Activated CD8-positive, alpha-beta memory T cell treated with anti-CD3 and anti-CD28 coated beads, Interleukin-2, amount 50 U/mL, for 48 hours (primary cell): ENCODE measurements at places on chromosomes 5 and 9.

DNA sequence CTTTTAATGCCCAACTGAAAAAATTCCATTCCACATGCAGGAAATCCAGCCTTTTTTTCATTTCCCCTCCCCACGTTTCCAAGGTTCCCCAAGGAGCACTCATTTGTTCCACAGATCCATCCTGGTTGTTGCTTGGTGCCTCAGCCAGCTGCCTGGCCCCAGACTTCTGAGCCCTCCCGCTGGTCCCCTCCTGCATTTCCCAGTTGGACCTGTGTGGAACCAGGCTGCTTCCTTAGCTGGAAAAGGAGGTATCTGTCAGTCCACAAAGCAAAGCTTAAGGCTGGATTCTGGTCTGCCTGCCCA, 44.8 kb downstream of the ANGPTL2 start:
- DNase-seq = no peak

GRCh38 chr9:81848472-81848871, 79.8 kb upstream of the SPATA31D4 start:
- no peak for DNase-seq

DNA sequence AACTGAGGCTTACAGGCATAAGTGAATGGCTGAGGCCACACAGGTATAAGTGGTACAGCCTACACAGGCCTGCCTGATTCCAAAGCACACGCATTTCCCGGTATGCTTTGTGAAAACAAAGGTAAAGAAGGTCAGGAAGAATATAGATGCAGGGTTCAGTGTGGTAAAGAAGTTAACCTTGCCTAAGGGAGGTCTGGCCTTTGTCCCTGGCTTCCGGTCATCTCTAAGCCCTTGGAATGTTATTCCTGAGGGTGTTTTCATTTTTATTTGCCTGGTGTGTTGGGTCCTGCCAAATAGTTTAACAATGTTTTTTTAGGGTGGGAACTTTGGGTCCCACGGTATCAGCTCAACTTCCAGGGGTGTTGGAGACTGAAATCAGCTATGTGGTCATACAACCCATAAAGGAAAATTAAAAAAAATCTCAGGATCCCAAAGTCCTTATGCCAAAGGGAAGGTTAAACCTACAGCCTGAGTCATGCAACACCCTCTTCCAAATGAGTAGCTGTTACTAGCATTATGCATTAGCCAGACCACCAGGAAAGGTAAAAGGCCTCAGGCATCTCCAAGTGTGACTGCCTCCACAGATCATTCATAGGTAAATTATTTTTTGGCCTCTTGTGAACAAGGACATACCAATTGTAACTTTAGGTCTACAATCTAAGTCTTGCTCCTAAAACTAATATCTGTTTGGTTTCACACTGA, 124.6 kb downstream of the ATP10B start:
- no peak for DNase-seq

GRCh38 chr5:41681840-41682239, 171.4 kb upstream of the PLCXD3 start:
- no peak for DNase-seq

DNA sequence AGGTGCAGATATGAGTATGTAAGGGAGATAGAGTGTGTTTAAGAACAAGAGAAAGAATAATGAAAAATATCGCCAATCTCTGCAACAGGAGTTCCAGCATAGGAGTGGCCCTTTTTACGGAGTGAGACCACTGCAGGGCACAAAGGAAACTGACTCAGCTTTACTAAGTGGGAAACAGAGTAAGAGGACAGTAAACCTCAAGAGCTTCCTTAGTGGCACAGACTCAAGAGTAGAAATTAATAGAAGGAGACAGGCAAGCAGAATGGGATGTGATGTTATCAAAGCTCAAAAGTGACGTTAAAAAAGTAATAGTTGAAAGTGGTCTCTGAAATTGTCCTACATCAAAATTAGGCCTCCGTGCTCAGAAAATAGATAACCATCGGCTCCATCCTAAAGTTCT, 2.1 kb upstream of the SH3RF2 start:
- no peak for DNase-seq

- no peak for DNase-seq
Observed at GRCh38 chr9:132457504-132458236, 47.7 kb downstream of the CFAP77 start.

GRCh38 chr5:88675168-88675707, 207.7 kb downstream of the MEF2C start:
- DNase-seq = peak; percentile 57

GRCh38 chr9:115170358-115171073, 52.6 kb upstream of the TNC start:
- DNase-seq = no peak

GRCh38 chr9:94944626-94945025, 218.1 kb downstream of the AOPEP start:
- no peak for DNase-seq

- no peak for DNase-seq
Observed at GRCh38 chr5:1167361-1167727, 34.1 kb upstream of the SLC6A19 start.

- DNase-seq = no peak
Observed at GRCh38 chr9:114884787-114885452, 45.5 kb downstream of the TNFSF8 start.

GRCh38 chr9:135678236-135679017, 15.3 kb downstream of the LCN9 start:
- no peak for DNase-seq

DNA sequence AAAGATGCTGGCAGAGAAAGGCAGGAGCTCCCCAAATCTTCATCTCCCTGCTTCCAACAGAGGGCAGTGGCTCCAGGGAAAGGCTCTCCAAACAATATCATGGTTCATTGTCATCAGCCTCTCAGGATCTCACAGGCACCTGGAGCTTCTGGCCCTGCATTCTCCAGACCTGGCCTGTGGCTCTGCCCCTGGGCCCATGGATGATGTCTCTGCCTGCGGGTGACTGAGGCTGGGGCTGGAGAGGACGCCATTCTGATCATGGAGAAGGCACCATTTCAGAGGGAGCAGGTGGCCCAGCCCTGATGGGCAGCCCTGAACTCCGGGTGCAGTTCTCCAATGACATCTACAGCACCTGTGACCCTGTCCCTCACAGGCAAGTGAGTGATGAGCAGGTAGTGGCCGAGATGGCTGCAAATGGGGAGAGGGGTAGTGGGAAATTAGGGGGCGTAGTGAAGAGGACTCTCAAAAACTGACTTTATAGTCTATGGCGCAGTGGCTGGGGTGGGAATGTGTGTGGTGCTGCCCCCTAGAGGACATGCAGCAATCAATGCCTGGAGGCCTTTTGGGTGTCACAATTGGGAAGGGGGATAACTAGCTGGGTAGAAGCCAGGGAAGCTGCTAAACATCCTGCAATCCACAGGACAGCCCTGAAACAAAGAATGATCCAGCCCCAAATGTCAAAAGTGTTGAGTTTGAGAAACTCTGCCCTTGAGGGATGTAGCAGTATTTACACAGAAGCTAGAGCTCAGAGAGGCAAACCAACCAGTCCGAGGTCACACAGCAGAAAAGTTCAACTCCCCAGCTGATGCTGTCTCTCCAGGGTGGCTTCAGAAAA, 3.2 kb downstream of the SH3PXD2B start:
- peak; percentile 73 for DNase-seq

DNA sequence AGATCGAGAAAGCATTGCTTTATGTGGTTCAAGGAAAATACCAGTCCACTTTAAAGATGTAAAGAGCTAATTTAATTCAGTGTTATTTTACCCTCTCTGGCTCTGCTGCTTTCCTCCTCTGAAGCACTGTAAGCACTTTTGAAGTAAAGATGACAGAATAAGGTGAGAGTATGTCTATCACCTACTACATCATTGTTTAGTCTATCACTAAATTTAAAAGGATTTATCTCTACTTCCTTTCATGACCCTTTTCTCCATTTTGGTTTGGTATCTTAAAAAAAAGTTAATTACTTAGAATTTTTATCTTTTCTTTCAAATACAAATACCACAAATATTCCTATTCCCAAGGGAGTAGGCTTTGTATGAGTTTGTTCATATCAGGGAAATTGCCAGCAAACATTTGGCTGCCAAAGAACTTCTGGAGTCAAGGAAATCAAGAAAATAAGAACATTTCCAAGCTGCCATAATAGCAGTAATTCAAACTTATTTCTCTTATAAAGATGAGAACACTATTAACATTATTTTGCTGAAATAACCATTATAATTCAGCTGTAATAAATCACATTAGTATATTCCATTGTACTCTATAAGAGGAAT, 77.8 kb downstream of the SLC38A9 start:
- no peak for DNase-seq

DNA sequence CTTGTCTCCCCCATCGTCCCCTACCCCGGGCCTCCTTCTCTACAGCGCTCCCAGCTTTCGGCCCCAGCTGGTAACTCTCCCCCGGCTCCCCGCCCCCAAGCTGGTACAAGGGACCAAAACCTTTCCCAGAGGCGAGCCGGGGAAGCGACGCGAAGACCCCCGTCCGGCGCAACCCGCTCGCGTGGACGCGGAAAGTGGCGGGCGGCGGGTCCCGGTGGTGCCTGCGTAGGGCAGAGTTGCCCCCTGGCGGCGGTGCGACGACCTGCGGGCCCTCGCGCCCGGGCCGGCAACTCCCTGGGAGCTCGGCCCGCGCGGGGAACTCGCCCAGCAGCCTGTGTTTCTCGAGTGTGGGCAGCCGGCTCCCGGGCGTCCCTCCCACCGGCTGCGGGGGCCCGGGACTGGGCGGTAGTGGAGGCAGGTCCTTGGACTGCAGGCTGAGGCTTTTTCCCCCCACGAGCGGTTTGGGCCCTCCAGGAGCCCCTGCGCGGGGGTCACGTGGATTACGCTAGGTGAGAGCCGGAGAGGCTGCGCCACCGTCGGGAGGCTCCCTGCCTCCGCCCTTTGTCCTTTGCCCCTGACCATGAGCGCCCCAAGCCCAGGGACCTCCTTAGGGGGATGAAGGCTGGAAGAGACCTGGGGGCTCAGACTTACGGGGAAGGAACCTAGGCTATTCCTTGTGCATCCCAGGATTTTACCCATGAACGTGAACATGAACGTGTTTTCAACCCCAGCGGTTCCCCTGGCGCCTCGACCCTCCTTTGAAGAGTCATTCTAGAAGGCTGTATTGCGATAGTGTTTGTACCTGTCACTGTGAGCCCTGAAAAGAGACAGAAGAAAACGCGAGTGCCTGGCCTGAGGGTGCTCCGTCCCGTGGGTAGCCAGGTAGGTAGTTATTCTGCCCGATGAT, 2.9 kb upstream of the FOXD1 start:
- DNase-seq = peak; percentile 89

- DNase-seq = no peak
Observed at GRCh38 chr5:141476132-141476911, 556 bp downstream of the PCDHGC3 start.

DNA sequence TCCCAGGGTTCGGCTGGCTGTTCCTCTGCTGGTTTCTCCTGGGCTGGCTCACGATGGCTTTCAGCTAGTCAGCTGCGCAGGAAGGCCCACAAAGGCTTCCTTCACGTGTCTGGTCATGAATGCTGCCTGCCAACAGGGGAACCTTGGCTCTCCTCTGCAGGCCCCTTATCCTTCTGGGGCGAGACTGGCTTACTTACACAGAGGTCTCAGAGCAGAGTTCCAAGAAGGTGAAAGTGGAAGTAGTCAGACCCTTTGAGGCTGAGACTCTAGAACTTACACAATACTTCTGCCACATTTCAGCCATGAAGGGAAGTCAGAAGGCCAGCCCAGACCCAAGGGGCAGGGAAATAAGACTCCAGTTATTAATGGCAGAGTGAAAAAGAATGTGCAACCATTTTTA, 99.5 kb downstream of the LHFPL2 start:
- DNase-seq = no peak

- DNase-seq = no peak
Observed at GRCh38 chr9:115649991-115650472, 503.6 kb upstream of the PAPPA start.

- DNase-seq = no peak
Observed at GRCh38 chr9:116549061-116549664, 137.9 kb upstream of the TRIM32 start.

- no peak for DNase-seq
Observed at GRCh38 chr9:123111427-123112014, 78.1 kb downstream of the GPR21 start.

- no peak for DNase-seq
Observed at GRCh38 chr5:78275998-78276543, 18.4 kb downstream of the AP3B1 start.

DNA sequence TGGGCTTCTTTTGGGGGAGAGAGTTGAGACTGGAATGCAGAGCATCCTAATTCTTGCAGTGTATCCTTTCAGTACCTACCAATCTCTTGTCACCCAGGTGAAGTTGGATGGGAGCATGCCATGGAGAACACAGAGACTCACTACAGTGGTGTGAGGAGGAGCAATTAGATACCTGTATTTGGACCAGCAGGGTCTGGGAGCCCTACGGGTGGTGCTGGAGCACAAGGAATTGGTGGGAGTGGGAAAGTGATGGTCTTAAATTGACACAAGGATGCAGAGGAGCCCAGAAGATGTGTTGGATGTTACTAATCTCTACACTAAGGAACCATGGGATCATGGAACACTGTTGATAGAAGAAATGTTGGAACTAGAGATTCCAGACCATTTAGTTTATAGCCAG, 212.7 kb downstream of the CHSY3 start:
- DNase-seq = no peak

GRCh38 chr9:137067860-137068538, 2.4 kb downstream of the SAPCD2 start:
- DNase-seq = peak; percentile 92

GRCh38 chr5:111132076-111132475, 39.9 kb downstream of the WDR36 start:
- DNase-seq = no peak

- no peak for DNase-seq
Observed at GRCh38 chr5:32964261-32964660, 253.1 kb downstream of the NPR3 start.

- peak; percentile 75 for DNase-seq
Observed at GRCh38 chr9:21993893-21994555, at the start of gene CDKN2A. TSS of gene CDKN2A (minus strand) at chr9:21994392.

DNA sequence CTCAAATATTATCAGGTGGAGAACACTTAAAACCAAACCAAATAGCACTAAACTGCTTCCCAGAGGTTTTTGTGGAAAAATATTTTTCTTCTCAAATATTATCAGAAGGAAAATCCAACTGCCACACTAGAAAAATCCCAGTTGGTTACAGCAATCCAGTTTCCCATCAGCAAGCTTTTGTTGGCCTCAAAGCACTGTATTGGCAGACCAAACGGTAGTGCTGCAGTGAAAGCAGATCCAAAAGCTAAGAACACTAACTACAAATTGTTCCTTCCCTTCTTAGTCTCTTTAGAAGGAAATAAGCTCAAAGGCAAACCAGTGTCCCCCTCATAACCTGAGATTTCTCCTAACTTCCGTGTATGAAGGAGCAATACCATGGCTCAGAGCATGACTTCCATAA, 105.3 kb downstream of the TRIM36 start:
- no peak for DNase-seq

- peak; percentile 43 for DNase-seq
Observed at GRCh38 chr5:1725641-1726468, 73.8 kb downstream of the MRPL36 start.
